Foreskin keratinocyte (primary cell): ENCODE measurements at places on chromosomes 1 and 21. TPM values are rescaled to one million over a fixed set of nuclear protein-coding genes. Genes with fewer than 3 reads are reported as not detected.

GRCh38 chr1:10424651-10425050 lies 5.6 kb upstream of the CENPS start:
- no peak for DNase-seq

- DNase-seq = no peak
Observed at GRCh38 chr1:19661721-19662228, 2.9 kb upstream of the HTR6 start.

GRCh38 chr1:2079396-2080085 lies 29.3 kb downstream of the PRKCZ start:
- DNase-seq = no peak

GRCh38 chr1:38819040-38819439 lies 40.5 kb downstream of the RRAGC start:
- DNase-seq = no peak

DNA sequence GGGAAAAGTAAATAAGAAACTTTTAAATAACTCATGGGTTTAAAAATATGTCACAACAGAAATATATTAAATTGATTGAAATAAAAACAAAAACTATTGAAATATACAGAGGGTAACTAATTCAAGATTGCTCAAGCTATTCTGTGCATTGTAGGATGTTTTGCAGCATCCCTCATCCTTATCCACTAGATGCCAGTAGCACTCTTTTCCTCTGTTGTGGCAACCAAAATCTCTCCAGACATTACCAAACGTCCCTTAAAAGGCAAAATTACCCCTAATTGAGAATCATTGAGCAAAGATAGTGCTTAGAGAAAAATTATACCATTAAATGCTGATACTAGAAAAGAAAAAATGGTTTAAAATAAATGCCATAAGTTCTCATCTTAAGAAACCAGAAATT lies 682.6 kb downstream of the RWDD3 start:
- DNase-seq = no peak

Gene PROX1
- 0.21 and 0.31 TPM in 2 replicates for total RNA-seq

DNA sequence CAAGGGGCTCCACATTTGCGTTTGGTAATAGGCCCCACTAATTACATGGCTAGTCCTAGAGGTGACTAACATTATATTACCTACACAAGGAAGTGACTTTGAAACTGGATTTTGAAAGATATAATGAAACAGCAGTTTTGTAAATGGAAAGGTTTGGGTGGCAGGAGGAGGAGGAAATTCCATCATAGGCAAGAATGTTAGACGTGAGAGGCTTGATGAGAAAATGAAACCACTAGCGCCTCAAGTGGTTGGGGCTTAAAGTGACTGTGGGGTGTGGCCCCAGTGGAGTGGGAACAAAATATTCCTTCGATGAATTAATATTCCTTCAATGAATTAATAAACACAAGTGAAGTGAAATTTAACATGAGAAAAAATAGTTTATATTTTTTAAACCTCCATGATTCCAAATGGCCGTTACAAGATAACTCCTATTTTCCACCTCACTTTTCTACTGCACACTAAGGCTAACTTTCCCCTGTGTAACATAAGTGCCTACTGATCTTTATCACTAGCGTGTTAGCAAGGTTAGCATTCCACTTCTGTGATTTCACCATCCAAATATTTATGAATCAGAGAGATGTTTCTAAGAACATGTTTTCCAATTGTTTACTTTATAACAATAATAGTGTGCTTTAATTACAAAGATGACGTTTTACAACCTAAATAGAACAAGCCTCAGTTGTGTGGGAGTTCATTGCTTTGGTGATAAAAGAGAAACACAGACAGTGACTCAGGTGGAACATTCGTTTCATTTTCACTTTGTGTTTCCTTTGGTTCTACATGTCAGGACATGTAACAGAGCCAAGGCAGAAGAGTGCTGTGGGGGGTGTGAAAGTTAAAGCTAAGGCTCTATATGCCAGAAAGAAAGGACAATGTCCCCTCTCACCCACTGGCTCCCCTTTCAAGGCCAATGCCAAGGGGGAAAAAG lies 12.5 kb upstream of the ATF3 start:
- DNase-seq = peak; percentile 100

Gene OLFML2B
- total RNA-seq = 0.18 and 0.31 TPM in 2 replicates

Gene S100A9
- 12.1 and 19.1 TPM in 2 replicates for total RNA-seq

Gene NR1I3
- total RNA-seq = not detected in 2 replicates

DNA sequence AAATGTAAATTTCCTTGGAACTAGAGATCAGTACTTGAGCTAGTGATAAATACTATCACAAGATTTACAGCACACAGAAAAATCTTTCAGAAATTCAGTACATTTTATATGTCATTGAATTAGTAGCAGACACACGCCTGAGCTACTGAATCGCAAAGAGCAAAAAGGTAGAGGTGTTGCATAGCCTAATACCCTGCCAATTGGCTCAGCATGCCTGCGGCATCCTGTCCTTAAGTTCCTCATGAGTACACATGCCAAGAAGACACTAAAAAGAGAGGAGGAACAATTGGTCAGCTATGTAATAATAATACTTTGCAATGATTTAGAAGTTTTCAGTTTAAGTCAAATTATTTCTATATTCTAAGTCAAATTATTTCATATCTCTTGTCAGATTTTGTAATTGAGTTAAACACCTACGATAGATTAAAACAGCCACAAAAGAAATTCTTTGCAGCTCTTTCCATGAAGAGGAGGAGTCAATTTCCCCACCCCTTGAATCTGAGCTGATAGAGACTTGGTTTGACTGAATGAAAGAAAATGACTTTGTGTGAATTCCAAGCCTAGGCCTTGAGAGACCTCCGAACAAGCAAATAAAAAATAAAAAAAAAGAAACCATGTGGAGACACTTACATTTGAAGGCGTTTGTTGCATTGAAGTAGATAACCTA lies 36.2 kb upstream of the PKN2 start:
- no peak for DNase-seq

DNA sequence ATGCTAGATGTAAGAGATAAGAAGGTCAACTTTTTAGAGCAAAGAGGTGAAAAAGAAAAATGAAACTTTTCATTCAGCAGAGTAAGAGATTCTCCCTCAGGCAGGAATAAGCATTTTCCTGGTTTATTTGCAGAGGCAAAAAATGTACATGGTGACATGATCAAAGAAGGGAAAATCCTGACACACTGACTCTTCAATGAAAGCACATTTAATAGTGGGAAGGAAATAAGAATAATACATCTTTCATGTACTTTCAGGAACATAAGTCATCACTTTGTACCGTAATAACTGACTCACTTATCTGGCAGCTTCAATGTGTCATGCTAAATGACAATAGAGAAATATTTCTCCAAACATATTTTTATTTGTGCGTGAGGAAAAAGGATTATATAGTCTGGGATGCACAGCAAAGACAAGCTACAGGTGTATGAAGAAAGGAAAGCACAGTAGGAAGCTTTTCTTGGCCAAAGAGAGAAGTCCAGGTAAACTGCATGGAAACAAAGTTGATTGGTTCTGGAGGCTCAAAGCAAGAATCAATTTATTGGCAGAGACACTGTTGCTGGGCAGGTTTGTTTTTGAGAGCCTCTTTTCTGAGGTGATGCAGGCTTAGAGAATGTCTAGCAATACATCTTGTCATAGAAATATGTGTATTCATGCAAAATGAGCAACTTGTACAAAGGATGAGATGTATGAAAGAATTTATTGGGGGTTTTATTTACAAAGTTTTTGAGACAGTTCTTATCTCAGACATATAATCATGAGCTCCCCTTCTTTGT lies 1409.0 kb downstream of the PLA2G4A start:
- peak; percentile 93 for DNase-seq

GRCh38 chr1:67382292-67382691 lies 47.9 kb downstream of the SERBP1 start:
- no peak for DNase-seq

GRCh38 chr1:89833183-89834082 lies 12.6 kb downstream of the LRRC8D start:
- DNase-seq = no peak

- no peak for DNase-seq
Observed at GRCh38 chr1:59570524-59570923, 244.2 kb upstream of the HOOK1 start.

DNA sequence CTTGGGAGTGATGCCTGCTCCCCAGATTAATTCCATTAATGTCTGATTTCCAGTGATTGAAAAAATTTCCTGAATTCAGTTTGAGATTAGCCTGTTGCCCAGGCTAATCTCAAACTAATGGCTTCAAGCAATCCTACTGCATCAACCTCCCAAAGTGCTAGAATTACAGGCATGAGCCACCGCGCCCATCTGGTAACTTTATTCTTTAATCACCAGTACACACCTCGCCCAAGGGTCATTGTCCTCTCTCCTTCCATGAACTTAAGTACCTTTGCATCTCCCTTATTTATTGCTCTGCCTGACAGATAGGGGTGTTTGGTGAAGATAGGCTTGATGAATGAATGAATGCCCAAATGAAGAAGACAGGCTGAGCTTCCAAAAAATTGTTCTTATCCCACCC lies 366.5 kb downstream of the SIPA1L2 start:
- no peak for DNase-seq

Gene GUCA2A
- total RNA-seq = not detected in 2 replicates

Gene NPPB
- not detected in 2 replicates for total RNA-seq

- no peak for DNase-seq
Observed at GRCh38 chr1:2921970-2922686, 99.1 kb upstream of the ACTRT2 start.

GRCh38 chr1:20348326-20348915 lies 57.7 kb downstream of the VWA5B1 start:
- DNase-seq = no peak

Gene CENPL
- 15.5 and 16.1 TPM in 2 replicates for total RNA-seq

Gene AGT
- not detected in 2 replicates for total RNA-seq

Gene KRTAP7-1
- total RNA-seq = not detected in 2 replicates

Gene CYP4Z1
- total RNA-seq = not detected in 2 replicates

Gene C2CD4D
- total RNA-seq = 0.18 TPM in 1 of 2 replicates, not detected in the other

Gene B3GALT2
- not detected in 2 replicates for total RNA-seq

Gene CLCC1
- total RNA-seq = 15.8 and 17.7 TPM in 2 replicates

Gene OPTC
- not detected in 2 replicates for total RNA-seq
